ENCODE measurements at places on chromosomes 2 and 18.

GRCh38 chr2:2735041-2735440 lies 404.0 kb upstream of the MYT1L start:
- H3K4me3 ChIP-seq, result no peak overlapping the region
- H3K27me3 ChIP-seq, result no peaks in the 10 kb centered on the region
- H3K27ac ChIP-seq, result no peak overlapping the region
- no peaks in the 10 kb centered on the region for H3K36me3 ChIP-seq
- peaks cover 26% of the 10 kb centered on the region for H3K4me1 ChIP-seq
- no peak for DNase-seq

DNA sequence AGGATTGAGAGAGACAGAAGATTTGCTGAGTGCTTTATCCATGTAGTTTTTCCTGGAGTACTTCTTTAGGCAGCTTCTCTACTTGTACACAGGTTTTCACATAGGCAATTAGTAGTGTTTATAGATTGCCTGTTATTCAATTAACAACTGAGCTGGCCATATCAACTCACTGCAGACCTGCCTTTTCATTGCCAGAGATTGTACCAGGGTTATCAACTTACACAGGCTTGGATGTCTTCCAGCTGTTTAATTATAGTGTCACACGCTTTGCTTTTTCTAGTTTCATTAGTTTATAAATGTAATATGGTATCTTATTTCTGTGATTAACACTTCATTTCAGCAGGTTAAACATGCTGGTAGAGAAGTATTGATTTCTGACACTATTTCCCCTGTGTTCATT lies 125.9 kb downstream of the GPD2 start:
- no peak for DNase-seq
- no peaks in the 10 kb centered on the region for H3K27me3 ChIP-seq
- H3K4me3 ChIP-seq, result no peak overlapping the region

- no peaks in the 10 kb centered on the region for H3K36me3 ChIP-seq
- no peaks in the 10 kb centered on the region for H3K27me3 ChIP-seq
- no peaks in the 10 kb centered on the region for H3K4me1 ChIP-seq
- no peak for DNase-seq
- no peak overlapping the region for H3K4me3 ChIP-seq
- no peak overlapping the region for H3K27ac ChIP-seq
Observed at GRCh38 chr2:220504938-220505503, 877.6 kb downstream of the SLC4A3 start.

DNA sequence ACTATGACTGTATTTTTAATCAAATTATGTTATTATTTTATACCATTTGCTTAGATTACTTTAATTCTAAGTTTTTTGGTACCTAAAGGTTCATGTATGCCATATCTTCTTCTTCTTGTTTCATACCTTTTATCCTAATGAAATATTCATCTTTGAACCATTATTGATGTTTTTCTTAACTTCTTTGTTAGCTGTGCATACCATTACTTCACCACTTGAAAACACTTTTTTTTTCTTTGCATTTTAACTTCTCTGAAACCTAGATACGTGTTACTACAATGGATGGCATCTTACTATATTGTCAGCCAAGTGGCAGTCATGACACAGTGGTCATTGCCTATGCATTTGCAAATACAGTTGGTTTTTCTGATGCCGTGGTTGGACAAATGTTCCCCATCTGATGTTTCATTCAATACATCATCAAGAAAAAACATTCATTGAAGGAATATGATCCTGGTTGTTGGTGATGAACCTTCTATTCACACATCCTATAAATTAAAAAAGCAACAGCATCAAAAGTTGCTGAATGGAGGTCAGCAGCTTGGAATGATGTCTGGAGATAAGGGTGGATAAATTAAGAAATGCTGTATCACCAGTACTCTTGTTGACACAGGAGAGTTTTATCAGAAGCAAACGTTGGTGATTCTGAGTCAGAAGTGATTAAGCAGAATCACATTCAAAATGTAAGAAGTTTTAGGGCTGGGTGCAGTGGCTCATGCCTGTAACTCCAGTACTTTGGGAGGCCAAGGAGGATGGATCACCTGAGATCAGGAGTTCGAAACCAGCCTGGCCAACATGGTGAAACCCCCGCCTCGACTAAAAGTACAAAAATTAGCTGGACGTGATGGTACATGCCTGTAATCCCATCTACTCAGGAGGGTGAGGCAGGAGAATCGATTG lies 7.4 kb downstream of the IL36A start:
- no peak overlapping the region for H3K27ac ChIP-seq
- no peaks in the 10 kb centered on the region for H3K36me3 ChIP-seq
- H3K27me3 ChIP-seq, result no peaks in the 10 kb centered on the region
- no peaks in the 10 kb centered on the region for H3K4me1 ChIP-seq
- DNase-seq, result no peak

- peaks cover 96% of the 10 kb centered on the region for H3K36me3 ChIP-seq
- H3K27ac ChIP-seq, result no peak overlapping the region
- H3K27me3 ChIP-seq, result no peaks in the 10 kb centered on the region
- DNase-seq, result no peak
- no peaks in the 10 kb centered on the region for H3K4me1 ChIP-seq
Observed at GRCh38 chr2:71372042-71372441, 40.5 kb downstream of the ZNF638 start.

- H3K27ac ChIP-seq, result peak overlapping the region; percentile 74
- no peak for DNase-seq
- no peaks in the 10 kb centered on the region for H3K36me3 ChIP-seq
Observed at GRCh38 chr2:36486521-36487044, 111.4 kb downstream of the FEZ2 start.

GRCh38 chr2:144162652-144163051 lies 357.3 kb downstream of the ZEB2 start:
- H3K4me3 ChIP-seq, result no peak overlapping the region
- H3K36me3 ChIP-seq, result no peaks in the 10 kb centered on the region
- DNase-seq, result no peak
- no peaks in the 10 kb centered on the region for H3K4me1 ChIP-seq

DNA sequence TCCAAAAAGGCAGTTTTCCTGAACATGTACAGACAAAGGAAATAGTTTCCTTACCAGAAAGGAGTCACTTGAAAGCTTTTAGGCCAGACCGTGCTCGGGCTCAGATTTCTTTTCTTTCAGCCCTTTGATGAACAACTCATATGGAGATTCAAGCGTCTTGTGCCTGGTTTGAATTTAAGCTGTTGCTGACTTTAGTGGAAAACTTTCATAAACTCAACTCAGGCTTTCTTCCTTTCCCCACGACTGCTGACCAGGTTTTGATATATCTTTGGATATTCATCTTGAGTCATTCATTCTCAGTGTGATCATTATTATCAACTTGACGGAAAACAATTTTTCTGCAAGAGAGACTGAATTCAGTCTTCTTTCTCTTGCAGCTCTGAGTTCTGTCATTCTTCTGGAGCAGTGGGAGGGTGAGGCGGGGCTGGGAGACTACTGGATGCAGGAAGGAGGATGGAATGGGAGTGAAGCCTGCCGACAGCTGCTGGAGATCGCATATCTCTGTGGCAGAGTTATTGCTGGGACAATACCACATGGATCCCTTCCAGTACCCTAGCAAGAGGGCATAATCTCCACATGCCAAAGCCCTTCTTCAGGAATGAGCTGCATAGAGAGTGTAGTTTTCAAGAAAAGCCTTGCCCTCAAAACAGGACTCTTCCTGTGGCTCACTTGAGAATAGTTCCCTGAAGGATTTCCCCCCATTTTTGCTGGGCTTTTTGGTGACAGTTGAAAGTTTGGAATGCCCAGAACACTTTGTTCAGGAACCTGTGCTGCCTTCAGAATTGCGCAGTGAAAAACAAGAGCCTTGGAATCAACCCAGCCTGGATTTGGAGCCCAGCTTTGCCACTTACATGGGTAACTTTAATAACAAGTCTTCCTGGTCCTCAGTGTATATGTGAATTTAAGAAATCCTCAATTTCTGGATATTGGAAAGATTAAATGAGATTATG lies 364.4 kb downstream of the ZNF521 start:
- H3K4me3 ChIP-seq, result no peak overlapping the region
- H3K27me3 ChIP-seq, result no peaks in the 10 kb centered on the region
- DNase-seq, result no peak

DNA sequence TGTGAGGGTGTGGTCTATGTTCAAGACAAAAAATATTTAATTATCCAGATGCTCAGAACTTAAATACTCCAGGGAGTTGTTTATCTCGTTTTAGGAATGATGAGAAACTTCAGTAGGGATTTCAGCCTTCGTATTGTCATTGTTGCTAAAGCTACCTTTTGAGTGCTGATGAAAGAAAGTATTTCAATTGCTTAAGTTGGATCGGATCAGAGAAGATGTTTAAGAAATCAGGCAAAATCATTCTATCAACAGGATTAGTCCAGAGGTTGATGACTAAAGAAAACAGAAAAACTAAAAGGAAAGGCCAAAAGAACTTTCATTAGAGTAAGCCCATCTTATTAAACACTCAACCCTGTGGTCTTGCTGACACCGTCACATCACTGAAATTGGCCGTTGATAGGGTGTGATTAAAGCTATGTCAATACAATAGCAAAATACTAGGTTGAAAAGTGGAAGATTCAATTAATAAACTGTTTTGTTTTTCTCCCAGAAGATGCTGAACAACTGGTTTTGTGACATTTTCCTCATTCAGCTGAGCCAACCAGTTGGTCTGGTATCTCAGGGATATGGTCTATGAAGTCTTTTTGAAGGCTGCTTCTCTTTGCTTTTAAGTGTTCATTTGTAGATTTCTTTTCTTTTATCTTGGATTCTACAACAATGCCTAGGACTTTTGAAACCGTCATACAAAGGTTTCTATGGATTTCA lies 551.7 kb downstream of the SLC4A3 start:
- H3K36me3 ChIP-seq, result no peaks in the 10 kb centered on the region
- no peaks in the 10 kb centered on the region for H3K27me3 ChIP-seq
- no peaks in the 10 kb centered on the region for H3K4me1 ChIP-seq
- peak overlapping the region; percentile 58 for H3K27ac ChIP-seq
- no peak for DNase-seq

GRCh38 chr2:219016721-219017120 lies 23.5 kb upstream of the CRYBA2 start:
- no peak overlapping the region for H3K4me3 ChIP-seq
- no peaks in the 10 kb centered on the region for H3K36me3 ChIP-seq
- H3K27me3 ChIP-seq, result peaks cover 78% of the 10 kb centered on the region

DNA sequence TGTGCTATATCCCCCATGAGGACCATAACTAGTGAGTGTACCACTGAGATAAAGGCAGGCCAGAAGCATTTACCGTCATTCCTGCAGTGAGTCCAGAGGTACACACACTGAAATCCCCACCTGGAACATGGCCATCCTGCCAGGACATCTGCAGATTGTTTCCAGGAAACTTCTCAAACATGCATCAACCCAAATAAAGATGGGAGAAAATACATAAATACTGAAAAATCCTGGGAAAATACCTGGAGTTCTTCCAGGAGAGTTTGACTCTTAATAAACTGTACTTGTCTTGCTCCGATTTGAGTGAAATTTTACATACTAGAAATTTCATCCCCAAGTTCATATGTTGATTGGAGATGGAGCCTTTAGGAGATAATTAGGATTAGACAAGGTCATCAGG lies 388.1 kb upstream of the KLHL29 start:
- H3K4me3 ChIP-seq, result no peak overlapping the region
- H3K27ac ChIP-seq, result no peak overlapping the region
- no peaks in the 10 kb centered on the region for H3K4me1 ChIP-seq
- no peaks in the 10 kb centered on the region for H3K27me3 ChIP-seq
- H3K36me3 ChIP-seq, result no peaks in the 10 kb centered on the region
- DNase-seq, result no peak

DNA sequence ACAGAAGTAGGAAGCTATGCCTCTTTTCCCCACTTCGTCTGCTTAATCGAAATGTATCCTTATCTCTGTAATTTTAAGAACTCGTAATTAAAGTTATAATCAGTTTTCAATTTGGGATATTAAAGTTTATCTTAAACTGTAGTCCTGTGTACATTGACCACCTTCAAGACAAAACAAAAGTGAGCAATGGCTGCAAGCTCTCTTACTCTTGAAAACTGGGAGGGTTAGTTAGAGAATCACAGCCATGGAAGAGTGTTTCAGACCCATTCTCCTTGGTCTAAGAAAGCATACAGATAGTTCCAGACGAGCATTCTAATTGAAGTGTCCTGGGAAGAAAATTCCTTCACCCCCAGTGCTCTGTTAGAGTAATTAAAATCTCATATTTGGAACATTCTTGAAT lies 2.0 kb downstream of the KCMF1 start:
- H3K4me1 ChIP-seq, result peaks cover 73% of the 10 kb centered on the region
- H3K27ac ChIP-seq, result peak overlapping the region; percentile 100
- H3K27me3 ChIP-seq, result no peaks in the 10 kb centered on the region
- H3K4me3 ChIP-seq, result peak overlapping the region; percentile 96

DNA sequence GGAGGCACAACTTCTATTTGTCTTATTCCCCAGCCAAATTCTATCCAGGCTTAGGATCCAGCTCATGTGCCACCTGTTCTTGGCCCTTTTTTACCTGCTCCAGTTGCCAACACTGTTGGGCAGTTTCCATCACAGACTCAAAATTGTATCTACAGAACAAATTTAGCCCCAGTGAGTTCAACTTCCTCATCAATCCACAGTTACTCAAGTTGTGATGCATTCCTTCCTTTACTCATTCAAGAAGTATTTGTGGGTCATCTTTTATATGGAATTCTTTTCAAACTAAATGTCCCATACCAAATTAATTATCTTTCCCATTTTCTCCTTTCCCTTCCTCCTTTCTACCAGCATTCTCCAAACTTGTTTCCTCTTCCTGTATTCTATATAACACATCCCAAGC lies 12.7 kb upstream of the DDX18 start:
- no peak for DNase-seq
- no peak overlapping the region for H3K4me3 ChIP-seq
- no peaks in the 10 kb centered on the region for H3K27me3 ChIP-seq
- H3K4me1 ChIP-seq, result no peaks in the 10 kb centered on the region
- H3K36me3 ChIP-seq, result no peaks in the 10 kb centered on the region
- H3K27ac ChIP-seq, result no peak overlapping the region

GRCh38 chr18:12010187-12010802 lies 29.0 kb downstream of the IMPA2 start:
- H3K27me3 ChIP-seq, result no peaks in the 10 kb centered on the region
- H3K4me3 ChIP-seq, result no peak overlapping the region
- no peaks in the 10 kb centered on the region for H3K36me3 ChIP-seq
- H3K27ac ChIP-seq, result peak overlapping the region; percentile 90
- no peak for DNase-seq
- H3K4me1 ChIP-seq, result peaks cover 24% of the 10 kb centered on the region

DNA sequence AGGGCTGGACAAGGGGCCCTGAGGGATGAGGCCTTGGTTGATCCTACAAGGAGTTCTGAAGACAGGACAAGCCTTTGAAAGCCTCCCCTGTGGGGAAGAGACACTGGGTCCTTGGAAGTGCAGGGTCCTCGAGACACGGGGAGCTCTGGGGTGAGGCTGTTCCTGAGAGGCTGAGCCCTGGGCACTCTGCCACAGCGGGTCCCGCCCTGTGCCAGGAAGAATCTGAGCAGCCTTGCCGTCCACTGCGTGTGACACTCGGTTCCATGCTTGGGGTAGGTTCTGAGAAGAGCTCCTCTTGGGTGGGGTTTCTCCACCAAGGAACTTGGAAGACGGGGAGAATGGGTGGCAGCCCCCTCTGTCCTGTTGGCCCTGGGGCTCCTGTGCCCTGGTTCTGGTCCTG lies 13.9 kb downstream of the SNTG2 start:
- no peaks in the 10 kb centered on the region for H3K27me3 ChIP-seq
- no peak overlapping the region for H3K4me3 ChIP-seq
- no peak for DNase-seq

- H3K36me3 ChIP-seq, result no peaks in the 10 kb centered on the region
- H3K4me1 ChIP-seq, result no peaks in the 10 kb centered on the region
- H3K27ac ChIP-seq, result no peak overlapping the region
- no peak overlapping the region for H3K4me3 ChIP-seq
- DNase-seq, result no peak
Observed at GRCh38 chr2:188678882-188679281, 295.3 kb upstream of the COL3A1 start.

GRCh38 chr2:885230-886071 lies 65.2 kb upstream of the SNTG2 start:
- no peak overlapping the region for H3K27ac ChIP-seq
- no peak overlapping the region for H3K4me3 ChIP-seq
- no peaks in the 10 kb centered on the region for H3K4me1 ChIP-seq
